ENCODE measurements at places on chromosomes 13 and 19. TPM values are rescaled to one million over a fixed set of nuclear protein-coding genes. Genes with fewer than 3 reads are reported as not detected.

TMC4 gene
- 0.96 TPM for total RNA-seq

CELF5 gene
- total RNA-seq, result 3.7 TPM

RASAL3 gene
- 1.1 TPM for total RNA-seq

C13orf42 gene
- total RNA-seq, result not detected

ODAD3 gene
- 0.39 TPM for total RNA-seq

GSX1 gene
- total RNA-seq, result not detected

KL gene
- total RNA-seq, result 1.5 TPM

CACNG8 gene
- 1.3 TPM for total RNA-seq

CDX2 gene
- total RNA-seq, result not detected

CEACAM5 gene
- 0.54 TPM for total RNA-seq

ZNF541 gene
- total RNA-seq, result not detected

SSBP4 gene
- 242 TPM for total RNA-seq

SHISA2 gene
- total RNA-seq, result 2.2 TPM

DAND5 gene
- total RNA-seq, result 0.17 TPM

RNF225 gene
- 0.60 TPM for total RNA-seq

PSG1 gene
- not detected for total RNA-seq

USHBP1 gene
- not detected for total RNA-seq

DNA sequence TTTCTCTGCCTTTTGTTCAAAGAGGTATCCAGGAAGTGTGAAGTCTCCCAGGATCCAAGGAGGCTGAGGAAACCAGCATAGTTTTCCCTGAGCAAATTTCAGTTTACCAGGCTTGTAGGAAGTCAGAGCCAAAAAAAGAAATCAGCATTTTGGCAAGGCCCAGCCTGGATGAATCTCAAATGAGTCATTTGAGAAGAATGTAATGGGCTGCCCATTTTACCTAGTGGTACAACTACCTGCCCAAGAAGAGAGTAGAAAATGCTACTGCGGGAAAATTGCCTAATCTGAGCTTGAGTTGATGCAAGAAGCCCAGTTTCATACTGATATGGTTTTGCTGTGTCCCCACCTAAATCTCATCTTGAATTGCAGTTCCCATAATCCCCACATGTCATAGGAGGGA is 284.1 kb upstream of the ZNF507 start:
- no peak for DNase-seq

- peak; percentile 61 for DNase-seq
Measured at GRCh38 chr19:11373166-11373884, 1.1 kb upstream of the SWSAP1 start.

DNA sequence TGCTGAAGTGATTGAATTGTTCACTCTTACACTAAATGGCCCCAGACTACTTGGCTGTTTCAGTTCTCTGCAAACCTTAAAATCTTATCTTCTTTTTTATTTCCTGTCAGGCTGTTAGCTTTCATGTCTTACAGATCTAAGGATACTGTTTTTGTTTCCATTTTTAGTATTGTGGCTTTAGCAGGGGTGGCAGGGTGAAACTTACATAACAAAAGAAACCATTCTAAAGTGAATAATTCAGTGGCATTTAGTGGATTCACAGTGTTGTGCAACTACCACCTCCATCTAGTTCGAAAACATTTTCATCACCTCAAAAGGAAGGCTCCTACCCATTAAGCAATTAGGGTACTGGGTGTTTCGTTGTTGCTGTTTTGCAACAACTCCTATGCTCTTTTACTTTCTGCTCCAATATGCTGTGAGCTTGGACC is 19.8 kb downstream of the TMEM272 start:
- DNase-seq, result no peak

GRCh38 chr19:47001584-47001983 is 18.1 kb upstream of the NPAS1 start:
- no peak for DNase-seq

- no peak for DNase-seq
Measured at GRCh38 chr13:80508031-80508430, 167.1 kb upstream of the SPRY2 start.

- no peak for DNase-seq
Measured at GRCh38 chr13:76790980-76791819, 95.0 kb downstream of the KCTD12 start.

GRCh38 chr13:99150575-99151361 is 49.9 kb upstream of the UBAC2 start:
- DNase-seq, result no peak

- DNase-seq, result peak; percentile 91
Measured at GRCh38 chr13:25574437-25575411, 202.9 kb downstream of the ATP8A2 start.

DNA sequence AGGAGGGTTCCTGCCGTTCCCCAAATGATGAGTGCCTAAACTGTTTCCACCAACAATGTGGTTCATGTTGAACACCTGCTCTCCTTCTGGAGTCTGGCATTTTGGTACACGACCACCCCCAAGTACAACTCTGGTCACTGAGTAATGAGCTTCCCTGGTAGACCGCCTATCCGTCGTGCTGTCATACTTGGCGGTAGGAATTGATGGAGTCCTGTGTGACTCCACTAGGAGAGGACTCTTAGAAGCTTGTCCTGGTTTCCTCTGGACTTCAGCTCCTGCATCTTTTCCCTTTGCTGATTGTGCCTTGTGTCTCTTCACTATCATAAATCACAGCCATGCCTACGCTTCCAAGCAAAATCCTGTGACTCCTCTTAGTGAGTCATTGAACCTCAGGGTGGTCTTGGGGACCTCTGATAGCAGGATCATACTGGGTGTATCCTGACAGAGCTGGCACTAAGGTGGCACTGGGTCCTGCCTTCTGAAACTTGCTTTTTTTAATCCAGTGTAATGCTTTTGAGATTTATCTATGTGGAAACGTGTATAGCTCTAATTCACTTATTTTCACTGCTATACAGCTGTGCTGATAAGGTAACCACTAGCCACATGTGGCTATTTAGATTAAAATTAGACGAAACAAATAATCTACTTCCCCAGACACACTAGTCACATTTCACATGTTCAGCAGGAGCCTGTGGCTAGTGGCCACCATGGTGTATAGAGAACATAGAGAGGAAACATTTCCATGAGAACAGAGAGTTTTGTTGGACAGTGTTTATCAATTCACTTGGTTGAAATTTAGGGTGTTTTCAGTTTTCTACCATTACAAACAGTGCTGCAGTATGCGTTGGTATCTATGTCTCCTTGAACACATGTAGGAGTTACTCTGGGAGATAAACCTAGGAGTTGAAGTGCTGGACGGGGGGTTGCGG is 6.1 kb upstream of the ASF1B start:
- no peak for DNase-seq

GRCh38 chr13:43631106-43631505 is 155.7 kb downstream of the ENOX1 start:
- DNase-seq, result peak; percentile 14

DNA sequence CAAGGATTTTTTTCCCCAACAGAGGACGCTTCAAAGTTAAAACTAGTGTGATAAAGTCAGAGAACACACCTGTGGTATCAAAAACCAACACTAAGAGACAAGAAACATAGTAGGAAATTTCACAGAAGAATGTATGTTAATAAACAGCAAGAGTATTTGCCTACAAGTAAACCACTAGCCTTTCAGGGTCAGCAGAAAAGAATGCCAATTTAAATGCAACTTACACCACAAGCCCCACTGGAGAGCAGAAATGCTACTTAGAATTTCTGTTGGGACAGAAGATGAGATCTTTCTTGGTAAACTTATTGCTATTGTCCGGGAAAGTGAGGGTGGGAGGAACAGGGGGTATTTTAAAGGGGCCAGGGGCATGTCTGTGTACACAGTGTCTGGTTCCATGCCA is 68.6 kb downstream of the STK24 start:
- no peak for DNase-seq

GRCh38 chr19:48492925-48493717 is 18.5 kb downstream of the LMTK3 start:
- peak; percentile 98 for DNase-seq

- DNase-seq, result no peak
Measured at GRCh38 chr19:15374796-15375440, 4.7 kb downstream of the AKAP8 start.

GRCh38 chr19:30513082-30513411 is 140.9 kb downstream of the ZNF536 start:
- DNase-seq, result peak; percentile 4

DNA sequence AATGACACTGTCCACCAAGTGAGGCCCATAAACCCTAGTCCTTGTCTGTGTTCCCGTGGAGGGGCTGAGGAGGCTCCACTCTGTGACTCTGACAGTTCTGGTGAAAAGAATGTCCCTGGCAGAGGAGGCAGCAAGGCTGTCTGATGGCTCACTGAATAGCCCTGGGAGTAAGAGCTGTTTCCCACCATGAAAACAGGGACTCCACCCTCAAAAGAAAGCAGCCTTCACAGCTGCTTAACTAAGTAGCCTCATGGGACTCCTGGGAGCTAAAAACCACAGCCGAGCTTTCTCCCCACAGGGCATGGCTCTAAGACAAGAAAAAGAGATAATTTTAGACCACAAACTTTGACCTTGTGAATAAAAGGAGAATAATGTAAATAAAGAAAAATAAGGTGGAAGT is 135.1 kb upstream of the FRY start:
- DNase-seq, result peak; percentile 27

- no peak for DNase-seq
Measured at GRCh38 chr13:96810104-96810503, 184.2 kb downstream of the OXGR1 start.

DNA sequence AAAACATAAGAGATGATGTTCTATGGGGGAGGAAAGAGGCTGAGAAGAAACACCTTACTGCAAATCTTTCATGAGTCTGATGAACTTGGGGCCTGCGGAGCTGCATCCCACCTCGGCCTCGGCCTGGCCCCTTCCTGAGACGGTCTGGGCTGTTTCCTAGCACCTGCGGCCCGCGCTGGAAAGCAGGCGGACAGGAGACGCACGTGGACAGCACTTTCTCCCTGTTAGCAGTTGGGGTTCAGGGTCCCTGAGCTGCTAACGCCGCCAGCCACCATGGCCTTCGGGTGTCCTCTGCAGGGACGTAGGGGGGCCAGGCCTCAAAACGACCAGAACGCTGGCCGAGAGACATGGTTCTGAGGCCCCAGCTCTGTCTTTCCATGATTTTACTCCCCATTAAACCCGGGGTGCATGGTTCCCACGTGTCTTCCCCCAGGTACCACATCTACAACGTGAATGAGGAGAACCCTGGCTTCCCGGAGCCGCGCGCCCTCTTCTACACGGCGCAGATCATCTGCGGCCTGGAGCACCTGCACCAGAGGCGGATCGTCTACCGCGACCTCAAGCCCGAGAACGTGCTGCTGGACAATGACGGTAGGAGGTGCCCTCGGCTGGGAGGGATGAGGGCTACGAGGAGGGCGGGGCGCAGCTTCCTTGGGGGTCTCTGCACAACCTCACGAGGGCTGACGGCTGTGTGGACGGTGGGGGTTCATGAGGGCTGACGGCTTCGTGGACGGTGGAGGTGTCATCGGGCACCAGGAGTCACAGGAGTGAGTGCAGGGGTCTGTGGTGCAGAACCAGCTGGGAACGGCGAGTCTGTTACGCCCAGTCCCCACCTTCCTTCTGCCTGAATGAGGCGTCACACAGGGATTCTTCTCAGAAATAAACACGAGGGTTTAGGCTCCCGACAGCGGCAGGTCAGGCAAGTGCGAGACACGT is 4.3 kb downstream of the GRK1 start:
- DNase-seq, result no peak

DNA sequence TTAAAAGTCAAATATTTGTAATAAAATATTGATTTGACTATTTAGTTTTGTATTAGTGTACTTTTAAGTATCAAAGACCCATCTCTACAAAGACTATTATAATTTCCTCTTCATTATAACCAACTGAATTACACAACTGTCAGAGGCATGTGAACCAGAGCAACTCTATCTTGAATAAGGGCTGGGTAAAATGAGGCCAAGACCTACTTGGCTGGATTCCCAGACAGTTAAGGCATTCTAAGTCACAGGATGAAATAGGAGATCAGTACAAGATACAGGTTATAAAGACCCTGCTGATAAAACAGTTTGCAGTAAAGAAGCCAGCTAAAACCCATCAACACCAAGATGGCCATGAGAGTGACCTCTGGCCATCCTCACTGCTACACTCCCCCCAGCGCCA is 36.2 kb upstream of the ATP12A start:
- peak; percentile 46 for DNase-seq

DNA sequence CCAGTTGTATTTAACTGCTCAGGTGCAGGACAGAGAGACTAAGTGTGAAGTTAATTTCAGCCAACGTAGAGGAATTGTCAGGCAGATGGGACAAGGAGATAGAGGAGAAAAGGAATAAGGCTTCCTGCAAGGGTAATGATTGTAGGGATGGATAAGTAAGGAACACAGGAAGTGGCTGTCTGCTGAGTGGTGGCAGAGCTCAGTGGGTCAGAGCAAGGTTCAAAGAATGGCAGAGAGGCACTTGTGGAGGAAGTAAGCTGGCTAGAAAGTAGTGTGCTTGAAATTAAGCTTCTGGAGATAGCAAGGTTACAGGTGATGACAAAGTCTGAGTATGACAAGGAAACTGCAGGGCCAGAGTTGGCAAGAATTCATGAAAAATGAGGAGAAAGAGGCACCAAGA is 47.9 kb downstream of the USPL1 start:
- no peak for DNase-seq

GRCh38 chr13:84481958-84482357 is 599.7 kb upstream of the SLITRK1 start:
- DNase-seq, result no peak

- no peak for DNase-seq
Measured at GRCh38 chr13:34458756-34459715, 483.0 kb upstream of the NBEA start.

GRCh38 chr13:110486061-110486715 is 75.3 kb downstream of the RAB20 start:
- no peak for DNase-seq

GRCh38 chr19:30362156-30362754 is 9.9 kb upstream of the ZNF536 start:
- no peak for DNase-seq

DNA sequence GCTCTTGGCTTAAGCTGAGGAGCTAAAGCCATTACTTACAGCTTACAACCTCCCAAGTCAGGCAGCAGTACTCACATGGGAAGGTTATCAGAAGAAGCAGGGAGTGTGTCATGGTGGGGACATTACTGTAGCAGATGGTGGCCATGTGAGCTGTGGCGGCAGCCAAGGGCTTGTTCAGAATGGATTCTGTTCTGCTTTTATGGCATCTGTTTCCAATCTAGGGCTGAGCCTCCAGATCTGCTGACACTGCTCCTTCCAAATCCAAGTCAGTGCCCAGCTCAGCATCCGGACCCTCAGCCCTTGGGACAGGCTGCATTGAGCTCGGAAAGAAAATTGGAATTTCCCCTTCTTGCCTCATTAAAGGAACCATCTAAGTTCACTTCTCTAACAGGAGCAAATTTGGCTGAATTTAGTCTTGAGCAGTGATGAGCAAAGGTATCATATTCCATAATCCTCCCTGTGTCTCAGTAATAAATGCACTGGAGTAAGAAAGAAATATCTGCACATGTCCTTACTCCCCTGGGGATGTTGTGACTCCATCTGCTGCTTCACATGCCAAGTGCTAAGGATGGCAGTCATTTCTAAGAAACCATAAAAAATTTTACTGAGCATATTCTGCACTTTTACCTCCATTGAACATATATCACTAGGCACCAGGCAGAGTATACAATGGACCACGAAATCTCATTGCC is 73.9 kb downstream of the KCTD12 start:
- peak; percentile 31 for DNase-seq

GRCh38 chr13:28955264-28955966 is 135.3 kb downstream of the MTUS2 start:
- no peak for DNase-seq
